Cerebellar nuclear complex (tissue), 1 donor: ENCODE measurements at places on chromosomes 11 and 22.

DNA sequence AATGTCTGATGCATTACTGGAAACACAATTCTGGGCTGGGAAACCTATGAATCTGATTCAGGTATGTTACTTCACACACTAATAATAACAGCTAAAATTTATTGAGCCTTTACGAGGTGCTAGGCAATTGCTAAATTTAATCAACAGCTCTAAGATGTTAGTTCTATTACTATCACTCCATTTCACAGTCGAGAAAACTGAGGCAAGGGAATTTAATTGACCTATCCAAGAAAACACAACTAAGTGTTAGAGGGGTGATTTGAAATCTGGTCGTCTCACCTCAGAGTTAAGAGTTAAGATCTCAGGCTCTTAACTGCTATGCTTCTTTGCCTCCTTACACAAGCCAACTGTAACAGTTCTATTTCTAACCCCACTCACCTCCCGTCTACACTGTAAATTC lies 8.8 kb downstream of the MAML2 start:
- DNase-seq, result no peak

DNA sequence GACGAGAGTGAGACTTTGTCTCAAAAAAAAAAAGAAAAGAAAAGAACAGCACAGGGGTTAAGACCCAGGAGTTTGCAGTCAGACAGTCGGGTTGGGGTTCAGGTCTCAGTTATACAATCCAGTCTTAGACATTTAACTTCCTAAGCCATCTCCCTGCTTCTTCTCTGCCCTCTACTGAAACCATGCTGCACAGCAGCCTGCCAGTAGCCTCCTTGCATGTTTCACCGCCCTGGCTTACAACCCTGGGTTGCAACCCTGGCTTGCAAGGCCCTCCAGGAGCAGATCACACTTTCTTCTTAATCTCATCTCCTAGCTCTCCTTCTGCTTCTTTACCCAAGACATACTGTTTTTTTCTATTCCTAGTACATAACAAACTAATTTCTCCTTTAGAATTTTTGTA lies 5.9 kb upstream of the B3GAT3 start:
- DNase-seq, result no peak

DNA sequence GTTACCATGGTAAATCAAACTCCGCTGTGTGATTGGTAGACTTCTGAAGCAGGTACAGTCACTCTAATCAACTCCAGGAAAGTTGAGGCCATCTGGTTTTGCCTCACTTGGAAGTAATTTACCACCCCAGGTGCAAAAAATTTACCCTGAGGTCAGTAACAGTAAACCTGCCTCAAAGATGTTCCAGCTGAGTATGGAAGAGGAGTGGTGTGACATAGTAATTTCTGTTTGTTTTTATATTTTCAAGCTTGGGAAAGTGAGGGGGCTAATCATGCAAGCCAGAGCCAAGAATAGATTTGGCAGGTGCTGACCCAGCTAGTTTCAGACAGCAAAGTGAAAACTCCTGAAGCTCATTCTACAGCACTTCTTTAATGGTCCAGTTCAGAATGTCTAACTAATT lies 691.6 kb downstream of the NTM start:
- no peak for DNase-seq

DNA sequence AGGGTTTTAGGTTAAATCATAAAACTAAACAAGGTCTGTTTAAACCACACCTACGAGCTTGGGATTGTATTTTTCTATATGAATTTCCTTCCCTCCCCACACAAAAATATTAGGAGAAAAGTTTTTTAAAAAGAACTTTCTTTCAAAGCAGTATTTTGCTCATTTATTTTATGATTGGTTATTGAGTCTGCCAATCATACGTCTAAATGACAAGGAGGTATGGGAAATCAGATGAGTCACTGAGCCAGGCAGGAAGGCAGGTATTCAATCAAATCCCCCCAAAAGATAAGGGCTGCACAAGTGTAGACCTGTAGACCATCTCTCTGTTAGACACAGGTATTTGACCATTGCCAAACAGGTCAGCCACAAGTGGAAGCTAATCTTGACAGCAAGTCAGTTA lies 440.1 kb upstream of the CCDC90B start:
- no peak for DNase-seq

DNA sequence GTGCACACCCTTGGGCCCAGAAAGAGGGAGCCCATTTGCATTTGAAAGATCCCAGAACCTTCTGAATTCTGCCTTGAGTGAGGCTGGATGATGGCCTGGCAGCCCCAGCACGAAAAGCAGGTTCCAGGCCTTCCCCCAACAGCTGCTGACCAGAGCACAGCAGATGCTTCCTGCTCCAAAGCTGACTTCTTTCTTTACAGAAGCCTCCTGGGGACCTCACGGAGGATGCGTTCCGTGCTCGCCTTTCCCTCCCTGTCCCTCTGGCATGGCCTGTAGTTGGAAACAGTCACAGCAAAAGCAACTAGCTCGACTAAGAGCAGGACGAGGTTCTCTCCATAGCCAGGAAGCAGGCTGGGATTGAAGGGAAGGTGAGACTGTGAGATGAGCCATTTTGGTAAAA lies 107.7 kb upstream of the B3GAT1 start:
- no peak for DNase-seq

DNA sequence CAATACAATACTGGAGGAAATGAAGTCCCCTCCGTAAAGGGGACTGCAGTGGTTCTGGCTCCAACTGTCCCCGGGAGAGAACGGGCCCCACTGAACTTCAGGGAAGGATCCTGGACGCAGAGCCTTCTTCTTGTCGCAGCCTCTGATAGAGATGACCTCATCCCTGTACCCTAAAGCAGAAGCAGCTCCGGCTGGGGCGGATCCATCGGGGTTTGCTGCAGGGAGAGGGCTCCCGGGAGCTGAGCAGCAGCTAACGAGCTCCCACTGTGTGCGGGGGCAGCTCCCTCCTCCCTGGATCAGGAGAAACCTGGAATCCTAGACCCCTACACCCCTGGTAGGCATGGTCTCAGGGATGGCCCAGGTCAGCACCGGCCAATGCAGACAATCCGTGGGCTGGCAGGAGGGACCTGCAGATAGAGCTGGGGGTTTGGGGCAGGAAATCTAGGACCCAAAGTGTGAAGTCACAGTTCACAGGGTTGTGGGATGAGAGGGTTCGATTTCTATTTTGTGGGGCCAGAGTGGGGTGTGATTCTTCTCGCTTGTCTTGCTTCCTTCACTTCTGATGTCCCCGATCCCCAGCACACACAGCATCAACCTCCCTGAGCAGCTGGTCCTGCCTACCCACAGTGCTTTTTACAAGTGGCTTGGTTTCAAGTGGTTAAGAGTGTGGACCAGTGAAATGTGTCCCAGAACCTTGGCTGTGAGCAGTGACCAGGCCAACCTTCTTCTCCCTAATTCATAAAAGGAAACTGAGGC lies 12.9 kb downstream of the KIAA0930 start:
- no peak for DNase-seq

- no peak for DNase-seq
These were observed 44.4 kb downstream of the FAT3 start for GRCh38 chr11:92269021-92269420.

GRCh38 chr11:45543808-45544422 lies 121.5 kb downstream of the CHST1 start:
- no peak for DNase-seq

DNA sequence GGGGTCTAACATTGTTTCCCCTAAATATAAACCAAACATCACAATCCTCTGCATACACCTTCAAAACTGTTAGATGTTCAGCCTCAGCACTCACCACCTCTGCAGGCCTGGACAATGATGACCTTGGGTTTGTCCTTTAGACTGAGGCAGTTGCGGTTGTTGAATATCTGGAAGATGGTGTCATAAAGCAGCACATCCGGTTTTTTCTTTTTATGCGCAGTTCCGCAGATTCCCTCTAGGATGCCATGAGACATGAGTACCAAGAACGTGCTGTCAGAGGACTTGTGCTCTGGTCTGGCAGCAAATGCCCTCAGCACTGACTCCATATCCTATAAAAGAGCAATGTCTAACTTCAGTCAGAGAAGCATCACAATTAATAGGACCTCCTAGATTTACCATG lies 22.8 kb downstream of the CASP5 start:
- no peak for DNase-seq

GRCh38 chr22:35599364-35599763 lies 17.8 kb downstream of the MB start:
- DNase-seq, result no peak

DNA sequence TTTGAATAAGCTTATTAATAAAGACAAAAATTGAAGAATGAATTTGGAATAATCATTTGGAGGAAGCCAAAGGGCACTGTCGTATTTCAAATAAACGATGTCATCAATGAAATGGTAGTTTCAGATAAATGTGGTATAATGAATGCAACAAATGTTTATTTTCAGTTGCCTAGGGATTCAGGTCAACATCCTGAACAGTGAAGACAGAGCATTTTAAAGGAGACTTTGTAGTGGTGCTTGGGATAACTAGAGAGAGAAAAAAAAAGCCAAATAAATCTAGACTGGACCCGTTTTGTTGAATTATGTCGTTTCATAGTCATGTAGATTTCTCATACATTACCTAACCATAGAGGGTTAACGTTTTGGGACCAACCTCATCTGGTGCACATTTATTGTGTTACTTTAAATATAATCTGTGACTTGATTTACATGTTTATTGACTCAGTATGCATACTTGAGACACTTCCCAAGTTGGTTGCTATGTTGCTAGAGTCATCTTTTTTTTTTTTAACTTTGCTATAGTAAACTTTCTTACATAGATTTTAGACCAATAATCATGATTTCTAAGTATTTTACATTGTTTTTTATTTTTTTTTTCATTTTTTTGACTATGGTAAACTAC lies 111.1 kb downstream of the NCAM1 start:
- DNase-seq, result no peak

DNA sequence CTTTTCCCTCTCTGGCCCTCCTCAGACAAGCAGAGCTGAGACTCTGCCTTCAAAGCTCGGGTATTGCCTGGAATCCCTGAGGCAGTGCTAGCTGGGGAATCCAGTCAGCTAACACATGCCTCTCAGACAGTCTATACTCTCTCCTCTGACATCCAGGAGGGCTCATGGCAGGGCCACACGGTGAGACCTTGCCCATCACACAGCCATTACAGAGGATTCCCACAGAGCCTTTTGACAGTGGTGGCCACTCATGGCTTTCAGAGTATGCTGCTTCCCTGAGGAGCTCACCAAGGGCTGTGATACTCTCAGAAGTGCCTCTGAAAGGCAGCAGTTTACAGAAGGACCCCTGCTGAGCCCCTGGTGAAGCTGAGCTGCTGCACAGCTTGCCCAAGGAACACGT lies 165.3 kb downstream of the RRAS2 start:
- DNase-seq, result no peak

DNA sequence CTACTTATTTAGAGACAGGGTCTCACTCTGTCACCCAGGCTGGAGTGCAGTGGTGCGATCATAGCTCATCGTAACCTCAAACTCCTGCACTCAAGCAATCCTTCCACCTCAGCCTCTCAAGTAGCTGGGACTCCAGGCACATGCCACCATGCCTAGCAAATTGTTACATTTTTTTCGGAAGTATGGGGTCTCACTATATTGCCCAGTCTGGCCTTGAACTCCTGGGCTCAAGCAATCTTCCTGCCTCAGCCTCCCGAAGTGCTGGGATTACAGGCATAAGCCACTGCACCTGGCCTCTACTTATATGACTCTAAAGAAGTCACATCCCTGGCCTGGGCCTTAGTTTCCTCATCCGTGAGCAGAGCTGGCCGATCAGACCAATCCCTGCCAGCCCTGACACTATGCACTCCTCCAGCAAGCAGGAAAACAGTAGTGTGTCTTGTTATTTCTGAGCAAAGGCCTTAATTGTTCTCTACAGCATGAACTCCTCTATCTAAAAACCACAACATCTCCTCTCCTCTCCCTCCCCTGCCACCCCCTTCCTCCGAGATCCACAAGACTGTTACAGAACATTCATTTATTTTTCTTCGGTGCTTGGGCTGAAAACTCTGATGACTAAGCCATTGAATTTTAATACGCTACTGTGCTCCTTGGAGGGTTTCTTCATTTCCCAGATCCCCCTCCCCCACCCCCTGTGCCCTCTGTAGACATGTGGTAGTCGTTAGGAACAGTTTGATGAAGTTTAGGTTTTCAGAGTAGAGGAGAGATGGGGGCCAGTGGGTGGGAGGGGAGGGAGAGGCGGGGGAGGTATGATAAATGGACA lies 91.5 kb downstream of the ABTB2 start:
- no peak for DNase-seq

- no peak for DNase-seq
These were observed 1.7 kb downstream of the ANKRD13D start for GRCh38 chr11:67290801-67291200.

- DNase-seq, result no peak
These were observed 55.7 kb downstream of the RAB38 start for GRCh38 chr11:88119561-88119960.

DNA sequence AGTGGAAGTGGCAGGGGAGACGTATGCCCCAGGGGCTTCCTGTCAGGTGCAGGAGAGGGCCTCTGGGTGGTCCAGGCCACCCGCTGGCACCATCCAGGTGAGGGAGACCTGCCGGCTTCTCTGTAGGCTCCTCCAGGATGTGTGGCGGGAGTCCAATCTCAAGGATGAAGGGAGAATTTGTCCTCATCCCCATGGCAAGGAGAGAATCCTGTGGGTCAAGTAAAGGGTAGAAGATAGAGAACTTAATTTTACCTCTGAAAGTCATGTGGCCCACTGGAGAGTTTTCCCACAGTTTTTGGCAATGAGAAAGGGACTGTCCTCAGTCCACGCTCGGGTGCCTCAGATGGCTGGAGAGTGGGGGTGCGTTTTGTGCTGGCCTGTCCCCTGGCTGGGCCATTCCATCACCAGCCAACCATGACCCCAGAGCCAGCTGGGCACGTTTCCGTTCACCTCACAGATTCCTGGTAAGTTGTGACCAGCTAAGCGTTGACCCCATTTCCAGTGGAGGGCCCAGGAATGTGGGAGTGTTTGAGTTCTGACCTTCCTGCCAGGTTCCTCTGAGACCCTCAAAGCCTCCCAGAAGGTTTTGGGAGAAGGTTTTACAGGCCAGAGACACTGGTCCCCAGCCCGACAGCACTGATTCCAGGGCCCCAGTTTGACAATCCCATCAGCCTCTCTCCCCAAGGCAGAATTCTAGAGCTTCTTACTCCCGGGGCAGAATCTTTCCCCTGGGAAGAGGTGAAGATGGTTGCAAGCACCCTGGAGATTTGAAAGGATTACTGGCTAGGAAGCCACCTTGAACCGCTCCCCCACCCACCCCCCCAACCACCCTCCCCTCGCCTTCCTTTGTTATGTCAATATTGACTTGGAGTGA lies 2.6 kb downstream of the OVOL1 start:
- no peak for DNase-seq

DNA sequence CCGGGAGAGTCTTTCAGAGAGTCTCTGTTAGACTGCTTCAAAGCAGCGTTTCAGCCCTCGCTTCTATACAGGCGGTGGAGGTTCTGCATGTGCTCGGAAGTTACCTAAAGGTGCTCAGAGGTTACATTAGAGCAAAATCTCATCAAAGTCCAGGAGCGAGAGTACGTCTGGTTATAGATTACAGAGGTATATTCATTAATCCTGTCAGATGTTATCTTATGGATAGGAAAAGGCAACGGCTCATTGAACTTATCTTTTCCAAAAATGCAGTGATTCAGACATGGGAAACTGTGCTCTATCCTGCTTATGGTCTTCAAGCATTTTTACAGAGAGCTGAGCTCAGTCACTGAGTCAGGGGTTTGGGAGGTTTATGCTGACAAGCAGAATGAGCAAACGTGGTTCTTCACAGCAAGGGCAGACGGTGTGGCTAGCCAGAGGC lies 9.1 kb upstream of the ZBED5 start:
- no peak for DNase-seq
